ENCODE measurements at places on chromosomes 2 and 18.

- no peak for DNase-seq
Measured at GRCh38 chr2:74142340-74142739, 5.4 kb downstream of the BOLA3 start.

DNA sequence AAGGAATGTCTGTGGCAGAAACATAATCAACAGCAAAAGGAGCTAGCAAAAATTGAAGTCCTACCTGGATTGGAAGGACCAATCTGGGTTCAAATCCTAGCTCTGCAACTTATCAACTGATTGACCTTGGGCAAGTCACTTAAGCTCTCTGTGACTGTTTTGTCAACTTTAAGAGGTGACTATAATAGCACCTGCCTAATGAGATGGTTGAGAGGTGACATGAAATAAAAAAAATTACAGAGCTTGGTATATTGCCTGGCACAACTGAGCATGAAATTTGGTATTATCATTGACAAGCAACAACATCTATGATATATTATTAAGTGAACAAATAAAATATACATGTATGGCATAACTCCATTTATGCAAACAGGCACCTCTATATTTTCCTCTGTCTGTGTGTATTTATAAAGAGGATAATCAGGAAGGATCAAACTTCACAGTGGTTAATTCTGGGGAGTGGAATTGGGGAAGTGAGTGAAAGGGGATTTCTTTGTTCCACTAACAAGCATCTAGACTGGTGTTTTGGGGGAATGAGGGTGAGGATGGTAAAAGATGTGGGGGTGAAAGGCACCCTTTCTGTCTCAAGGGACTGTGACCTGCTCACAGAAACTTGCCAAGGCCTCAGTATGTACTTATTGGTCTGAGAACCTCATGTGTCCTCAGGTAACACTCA lies 132.8 kb upstream of the SERTAD2 start:
- DNase-seq: no peak

DNA sequence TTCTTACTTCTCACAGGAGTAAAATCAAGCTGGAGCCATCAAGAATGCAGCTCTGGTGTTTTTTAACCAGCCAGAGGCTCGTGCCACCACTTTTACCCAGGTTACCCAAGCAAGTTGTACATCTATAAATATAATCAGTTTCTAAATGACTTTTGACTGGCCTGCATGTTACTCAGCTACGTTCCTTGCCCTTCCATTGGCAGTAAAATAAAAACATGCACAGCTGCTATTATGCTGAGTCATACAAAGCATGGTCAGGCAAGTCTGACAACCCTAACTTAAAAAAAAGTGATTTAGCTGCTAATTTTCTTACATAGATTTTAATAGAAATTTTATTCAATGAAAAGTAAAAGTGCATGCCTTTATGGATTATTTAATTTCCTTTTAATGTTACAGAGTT lies 111.7 kb upstream of the CSRNP3 start:
- no peak for DNase-seq

GRCh38 chr2:118762290-118762689 lies 85.2 kb downstream of the EN1 start:
- no peak for DNase-seq

GRCh38 chr2:166234112-166234846 lies 106.5 kb upstream of the SCN1A start:
- DNase-seq: no peak

Measured in thymus (tissue), 14 donors.